ENCODE measurements at places on chromosomes 13 and 19. TPM values are rescaled to one million over a fixed set of nuclear protein-coding genes. Genes with fewer than 3 reads are reported as not detected.

DNA sequence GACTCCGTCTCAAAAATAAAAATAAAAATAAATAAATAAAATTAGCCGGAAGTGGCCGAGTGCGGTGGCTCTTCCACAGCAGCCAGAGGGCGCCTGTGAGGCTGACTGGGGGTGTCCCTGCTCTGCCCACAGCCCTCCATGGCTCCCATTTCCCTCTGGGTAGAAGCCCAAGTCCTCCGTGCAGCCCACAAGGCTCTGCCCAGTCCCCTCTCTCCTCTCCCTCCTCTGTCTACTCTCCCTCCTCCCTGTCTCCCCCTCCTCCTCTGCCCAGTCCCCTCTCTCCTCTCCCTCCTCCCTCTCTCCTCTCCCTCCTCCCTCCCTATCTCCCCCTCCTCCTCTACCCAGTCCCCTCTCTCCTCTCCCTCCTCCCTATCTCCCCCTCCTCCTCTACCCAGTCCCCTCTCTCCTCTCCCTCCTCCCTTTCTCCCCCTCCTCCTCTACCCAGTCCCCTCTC, 20.4 kb downstream of the MISP start:
- no peak for DNase-seq

Gene PROZ
- not detected for polyA plus RNA-seq

DNA sequence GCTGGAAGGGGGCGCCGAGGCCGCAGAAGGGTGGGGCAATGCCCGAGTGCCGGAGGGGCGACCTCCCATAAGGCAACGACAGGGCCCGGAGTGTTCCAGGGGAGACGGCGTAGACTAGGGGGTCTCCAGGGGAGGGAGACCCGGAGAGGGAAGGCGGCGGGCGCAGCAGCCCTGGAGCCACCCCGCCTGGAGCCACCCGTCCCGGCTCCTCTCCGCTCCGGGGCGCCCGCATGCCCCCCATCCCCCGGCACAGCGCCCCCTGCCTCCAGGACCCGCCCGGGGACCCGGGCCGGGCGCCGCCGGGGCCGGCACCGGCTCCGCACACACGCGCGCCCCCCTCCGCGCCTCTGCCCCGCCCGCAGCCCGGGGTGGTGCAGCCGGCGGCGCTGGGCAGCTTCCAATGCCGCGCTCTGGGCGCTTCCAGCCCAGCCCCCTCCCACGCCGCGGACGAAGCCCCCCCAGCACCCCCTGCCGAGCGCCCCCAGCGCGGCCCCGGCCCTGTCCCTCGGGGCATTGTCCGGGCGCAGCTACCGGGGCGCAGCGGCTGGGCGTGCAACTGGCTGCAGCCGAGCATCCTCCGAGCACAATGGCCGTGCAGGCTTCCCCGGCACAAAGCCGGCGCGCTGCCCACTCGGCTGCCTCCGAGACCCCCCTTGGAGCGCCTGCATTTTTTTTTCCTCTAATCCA, 519 bp downstream of the PTPRS start:
- no peak for DNase-seq

Gene ICAM1
- polyA plus RNA-seq, result 12.3 TPM

GRCh38 chr13:112213467-112214255, 146.7 kb downstream of the SOX1 start:
- DNase-seq, result no peak

GRCh38 chr19:29529646-29530539, 4.1 kb downstream of the VSTM2B start:
- DNase-seq, result no peak

DNA sequence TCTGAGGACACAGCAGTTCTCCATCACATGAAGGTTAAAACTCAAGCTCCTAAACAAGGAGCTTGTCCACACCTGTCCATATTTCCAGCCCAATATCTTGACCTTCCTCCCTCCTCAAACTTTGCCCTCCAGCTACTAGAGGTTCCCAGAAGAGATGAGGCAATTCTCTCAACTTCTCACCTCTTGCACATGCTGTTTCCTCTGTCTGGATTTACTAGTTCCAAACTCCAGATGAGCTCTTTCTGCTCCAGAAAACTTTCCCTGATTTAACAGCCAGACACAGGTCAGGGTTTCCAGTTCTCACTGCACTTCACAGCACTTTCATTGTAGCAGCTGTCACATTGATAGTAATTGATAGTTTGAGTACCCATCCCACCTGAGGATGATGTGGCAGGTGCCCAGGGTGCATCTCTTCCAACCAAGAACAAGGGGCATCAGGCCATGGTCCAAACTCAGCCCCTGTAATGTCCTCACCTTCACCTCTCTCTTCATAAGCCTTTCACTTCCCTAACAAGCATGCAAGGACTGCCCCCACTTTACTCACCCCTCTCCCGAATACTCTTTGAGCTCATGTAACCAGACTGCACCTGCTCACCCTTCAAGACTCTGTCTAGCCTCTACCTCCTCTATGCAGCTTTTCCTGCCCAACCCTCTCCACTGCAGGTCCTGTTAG, 3.0 kb upstream of the WDFY2 start:
- no peak for DNase-seq

GRCh38 chr13:80251403-80251802, 89.5 kb downstream of the SPRY2 start:
- no peak for DNase-seq

DNA sequence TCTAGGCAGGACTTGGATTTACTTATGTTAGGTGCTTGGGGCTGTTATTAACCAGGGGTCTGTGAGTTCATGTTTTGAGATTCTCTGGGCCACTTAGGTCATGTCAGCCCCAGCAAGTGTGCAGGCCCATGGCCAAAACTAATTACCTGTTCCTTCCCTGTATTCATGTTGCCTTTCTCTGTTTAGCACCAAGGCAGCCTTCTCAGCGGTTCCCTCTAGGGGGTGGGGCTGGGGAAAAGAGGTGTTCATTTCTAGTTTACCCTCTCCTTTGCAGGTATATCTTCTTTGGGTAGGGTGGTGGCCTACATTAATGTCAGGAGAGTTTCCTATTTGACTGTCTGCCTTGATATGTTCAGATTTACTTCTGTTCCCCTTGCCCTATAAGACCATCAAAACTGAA, 61.7 kb downstream of the PDS5B start:
- DNase-seq, result no peak

DNA sequence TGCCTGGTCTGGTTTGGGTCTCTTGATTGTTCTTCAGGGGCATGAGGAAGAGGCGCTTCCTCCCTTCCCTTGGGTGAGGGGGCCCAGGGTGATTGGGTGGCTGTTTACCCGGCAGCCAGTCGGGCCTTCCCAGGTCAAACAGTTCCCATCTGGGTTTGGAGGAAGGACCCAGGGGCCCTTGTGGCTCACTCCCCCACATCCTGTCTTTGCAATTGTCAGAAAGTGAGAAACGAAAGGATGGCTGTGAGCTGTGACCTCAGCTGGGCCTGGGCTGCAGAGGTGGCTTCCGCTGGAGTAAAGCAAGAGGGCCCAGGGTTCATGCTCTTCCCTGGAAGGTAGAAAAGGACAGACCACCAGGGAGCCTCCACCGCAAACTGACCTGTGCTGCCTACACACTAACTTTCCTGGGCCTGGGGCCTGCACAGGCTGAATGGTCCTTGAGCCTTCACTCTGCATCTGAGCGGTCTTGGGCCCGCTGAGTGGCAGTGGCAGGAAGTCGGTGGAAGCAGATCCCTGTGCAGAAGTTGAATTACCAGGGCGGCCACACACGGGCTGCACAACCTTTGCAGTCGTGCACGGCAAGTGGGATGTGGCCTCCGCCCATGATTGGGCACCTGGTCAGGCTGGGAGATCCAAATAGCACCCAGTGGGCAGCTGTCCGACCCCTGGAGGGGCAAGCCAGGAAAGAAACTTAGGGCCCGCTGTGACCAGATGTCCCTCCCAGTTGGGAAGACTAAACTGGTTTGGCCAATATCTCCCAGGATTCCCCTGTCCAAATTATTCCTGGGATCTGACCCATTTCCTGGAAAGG, 5.3 kb upstream of the CD79A start:
- no peak for DNase-seq

- no peak for DNase-seq
These were observed 179.1 kb downstream of the RBM26 start for GRCh38 chr13:79226938-79227337.

Measured in ovary (tissue), 10 donors.